HFFc6 (cell line): ENCODE measurements at places on chromosomes 1 and 21. TPM values are rescaled to one million over a fixed set of nuclear protein-coding genes. Genes with fewer than 3 reads are reported as not detected.
A peak's percentile ranks its signal among the peaks of the same experiment; 100 is the strongest.

The C4BPB gene
- total RNA-seq = 0.30 to 0.90 TPM (median 0.55 TPM) in 3 replicates

The SLC41A1 gene
- 31.7 to 37.4 TPM (median 32.6 TPM) in 3 replicates for total RNA-seq

- H3K27me3 ChIP-seq = peaks cover 2% of the 10 kb centered on the region; the same call in 1 of the 2 replicates
- peaks cover 57% of the 10 kb centered on the region for H3K4me1 ChIP-seq
- H3K4me3 ChIP-seq = peak overlapping the region; percentile 74
- H3K27ac ChIP-seq = peak overlapping the region; percentile 95
- DNase-seq = peak; percentile 71
Observed at GRCh38 chr21:27648560-27648959, 681.7 kb upstream of the ADAMTS5 start.

GRCh38 chr21:27818847-27819246 is 852.0 kb upstream of the ADAMTS5 start:
- no peaks in the 10 kb centered on the region for H3K36me3 ChIP-seq
- H3K4me1 ChIP-seq = peaks cover under 1% of the 10 kb centered on the region; the same call in 1 of the 2 replicates
- no peak overlapping the region for H3K27ac ChIP-seq

DNA sequence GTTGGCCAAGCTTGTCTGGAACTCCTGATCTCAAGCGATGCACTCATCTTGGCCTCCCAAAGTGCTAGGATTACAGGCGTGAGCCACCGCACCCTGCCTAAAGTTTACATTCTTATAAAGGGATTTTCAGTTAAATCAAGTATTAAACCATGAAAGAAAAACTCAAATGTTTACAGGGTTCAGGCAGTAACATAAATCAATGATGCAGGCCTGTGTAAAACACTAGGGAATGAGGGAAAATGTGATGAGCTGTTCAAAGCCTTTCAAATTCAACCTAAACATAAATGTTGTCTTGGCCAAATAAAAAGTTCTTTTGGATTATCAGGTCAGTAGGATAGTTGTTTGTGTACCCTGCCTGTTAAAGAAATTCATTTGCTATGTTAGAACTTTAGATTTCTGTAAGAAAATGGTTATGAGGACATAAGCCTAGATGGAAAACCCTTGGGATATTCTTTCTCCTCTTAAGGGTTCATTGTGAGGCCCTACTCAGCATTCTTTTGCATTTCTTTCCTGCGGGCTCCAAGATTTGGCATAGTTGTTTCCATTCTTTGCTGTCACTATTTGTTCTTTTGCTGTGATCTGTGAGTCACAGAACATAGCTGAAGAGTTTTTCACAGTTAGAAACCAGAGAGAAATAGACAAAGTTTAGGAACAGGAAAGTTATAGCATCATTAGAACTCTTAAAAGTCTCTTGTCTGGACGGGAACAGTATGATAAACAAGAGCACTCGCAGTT is 8.9 kb upstream of the ZRANB2 start:
- no peaks in the 10 kb centered on the region for H3K36me3 ChIP-seq
- peaks cover 50% of the 10 kb centered on the region for H3K4me1 ChIP-seq
- H3K27ac ChIP-seq = peak overlapping the region; percentile 88
- peak; percentile 68 for DNase-seq
- H3K4me3 ChIP-seq = peak overlapping the region; percentile 75

DNA sequence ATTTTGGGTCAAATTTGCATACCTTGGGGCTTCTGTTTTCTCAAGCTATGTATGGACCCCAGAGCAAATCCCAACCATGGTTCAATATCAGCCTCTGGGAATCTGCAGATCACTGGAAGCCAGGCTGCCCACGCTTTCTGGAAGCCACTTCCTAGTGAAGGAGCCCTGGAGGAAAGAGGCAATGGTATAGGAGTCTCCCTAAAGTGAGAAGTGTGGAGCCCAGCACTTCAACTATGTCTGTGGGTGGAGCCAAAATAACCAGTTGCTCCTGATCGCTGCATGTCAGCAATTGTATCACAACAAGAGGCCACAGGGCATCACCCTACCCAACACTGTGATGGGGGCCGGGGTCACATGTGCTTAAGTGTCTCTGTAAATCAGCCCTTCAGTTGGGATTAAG is 26.9 kb downstream of the ETS2 start:
- no peaks in the 10 kb centered on the region for H3K27me3 ChIP-seq
- no peaks in the 10 kb centered on the region; the same call in 1 of the 2 replicates for H3K36me3 ChIP-seq
- no peak overlapping the region for H3K27ac ChIP-seq
- no peak overlapping the region for H3K4me3 ChIP-seq

- no peaks in the 10 kb centered on the region for H3K27me3 ChIP-seq
- peaks cover 52% of the 10 kb centered on the region for H3K4me1 ChIP-seq
- no peak overlapping the region for H3K27ac ChIP-seq
- no peak for DNase-seq
- H3K36me3 ChIP-seq = no peaks in the 10 kb centered on the region
- H3K4me3 ChIP-seq = no peak overlapping the region
Observed at GRCh38 chr1:172360511-172360910, 60.0 kb upstream of the C1orf105 start.
